ENCODE measurements at places on chromosomes 12 and 14.

GRCh38 chr14:61965030-61965745 lies 203.0 kb downstream of the SNAPC1 start:
- DNase-seq: no peak

- no peak for DNase-seq
Measured at GRCh38 chr14:50229681-50230080, 1.7 kb downstream of the SOS2 start.

GRCh38 chr14:67984274-67984673 lies 164.7 kb downstream of the RAD51B start:
- no peak for DNase-seq

- no peak for DNase-seq
Measured at GRCh38 chr14:98958048-98958631, 313.9 kb downstream of the BCL11B start.

DNA sequence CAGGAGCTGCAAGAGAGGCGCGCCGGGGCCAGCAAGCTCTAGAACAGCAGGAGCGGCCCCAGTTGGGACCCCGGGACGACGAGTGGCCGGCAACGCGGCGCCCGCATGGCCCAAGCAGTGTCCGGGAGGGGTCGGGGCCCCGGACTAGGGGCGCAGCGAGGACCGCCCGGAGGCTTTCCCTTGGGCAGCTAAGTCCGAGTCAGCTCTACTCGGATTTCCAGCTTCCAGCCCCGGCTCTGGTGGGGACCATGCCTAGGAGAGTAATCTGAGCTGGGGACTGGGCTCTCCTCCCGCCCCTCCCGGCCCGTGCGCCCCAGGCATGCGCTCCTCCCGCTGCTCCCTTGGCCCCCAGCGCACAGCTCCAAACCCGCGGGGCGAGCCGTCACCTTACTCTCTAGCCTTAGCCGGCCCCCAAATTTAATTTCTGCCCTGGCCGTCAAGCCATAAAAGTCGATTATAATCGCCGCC lies 41.6 kb upstream of the CAPRIN2 start:
- DNase-seq: no peak

GRCh38 chr14:65485516-65485915 lies 73.0 kb downstream of the FUT8 start:
- DNase-seq: no peak

GRCh38 chr12:16019136-16019535 lies 108.0 kb downstream of the DERA start:
- no peak for DNase-seq

- no peak for DNase-seq
Measured at GRCh38 chr12:105993766-105994555, 144.8 kb downstream of the NUAK1 start.

DNA sequence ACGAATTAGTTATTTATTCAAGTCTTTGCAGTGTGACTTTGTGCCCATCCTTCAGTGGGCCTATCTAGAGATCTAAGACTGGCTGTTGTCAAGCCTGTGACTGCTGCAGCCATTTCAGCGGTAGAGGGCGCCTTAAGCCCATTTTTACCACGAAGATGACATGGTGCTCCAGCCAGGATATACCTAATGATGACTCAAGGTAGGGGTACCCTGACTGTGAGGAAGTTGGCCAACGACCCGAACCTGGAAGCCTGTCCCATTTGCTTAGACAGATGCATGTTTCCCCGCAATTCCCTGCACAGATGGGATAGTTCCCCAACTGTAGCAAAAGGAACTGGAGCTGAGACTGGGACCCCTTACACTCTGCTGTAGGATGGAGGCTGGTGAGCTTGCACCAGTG lies 41.3 kb downstream of the RAB3IP start:
- no peak for DNase-seq

DNA sequence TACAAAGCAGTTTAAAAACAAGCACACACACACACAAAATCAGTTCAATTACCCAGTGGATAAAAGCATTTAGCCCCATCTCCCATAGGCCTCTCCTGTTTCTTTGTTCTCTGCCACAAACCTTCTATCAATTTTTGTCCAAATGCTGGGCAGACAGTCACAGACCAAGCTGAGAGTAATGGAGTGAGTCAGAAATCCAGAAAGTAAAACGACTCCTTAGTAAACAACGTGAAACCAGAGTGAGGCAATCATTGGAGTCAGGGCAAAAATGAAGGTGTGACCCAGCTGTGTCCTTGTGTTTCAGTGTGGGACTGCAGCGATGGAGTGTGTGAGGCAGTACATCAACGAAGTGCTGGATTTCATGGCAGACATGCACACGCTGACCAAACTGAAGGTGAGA lies 102.0 kb downstream of the PRIMA1 start:
- no peak for DNase-seq

- DNase-seq: no peak
Measured at GRCh38 chr12:113198296-113198695, 12.8 kb downstream of the RITA1 start.

GRCh38 chr14:91171291-91171690 lies 57.4 kb downstream of the DGLUCY start:
- no peak for DNase-seq

- no peak for DNase-seq
Measured at GRCh38 chr12:100267603-100268281, 765 bp downstream of the SCYL2 start.

GRCh38 chr14:104350463-104351185 lies 212.2 kb downstream of the KIF26A start:
- DNase-seq: no peak

DNA sequence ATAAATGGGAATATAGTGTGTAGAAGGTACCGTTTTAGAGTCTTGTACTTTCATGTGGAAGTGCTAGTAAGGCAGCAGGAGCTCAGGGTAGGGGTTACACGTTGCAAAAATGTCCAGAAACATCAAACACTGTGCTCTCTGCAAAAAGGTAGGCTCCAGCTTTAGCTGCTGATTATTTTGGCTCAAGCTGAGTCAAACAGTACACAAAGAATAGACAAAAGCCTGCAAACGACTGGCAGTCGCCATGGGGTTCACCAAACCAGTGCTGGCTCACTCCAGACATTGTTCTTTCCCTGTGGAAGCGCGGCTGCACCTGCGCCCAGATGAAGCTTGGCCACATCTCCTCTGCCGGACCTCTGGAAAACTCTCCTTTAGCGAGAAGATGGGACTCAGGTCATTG lies 45.3 kb upstream of the NAA30 start:
- DNase-seq: no peak

GRCh38 chr12:115871714-115872113 lies 405.8 kb downstream of the MED13L start:
- no peak for DNase-seq

GRCh38 chr14:52650774-52651173 lies 44.6 kb downstream of the ERO1A start:
- DNase-seq: no peak

- DNase-seq: no peak
Measured at GRCh38 chr14:104318558-104319490, 180.4 kb downstream of the KIF26A start.

DNA sequence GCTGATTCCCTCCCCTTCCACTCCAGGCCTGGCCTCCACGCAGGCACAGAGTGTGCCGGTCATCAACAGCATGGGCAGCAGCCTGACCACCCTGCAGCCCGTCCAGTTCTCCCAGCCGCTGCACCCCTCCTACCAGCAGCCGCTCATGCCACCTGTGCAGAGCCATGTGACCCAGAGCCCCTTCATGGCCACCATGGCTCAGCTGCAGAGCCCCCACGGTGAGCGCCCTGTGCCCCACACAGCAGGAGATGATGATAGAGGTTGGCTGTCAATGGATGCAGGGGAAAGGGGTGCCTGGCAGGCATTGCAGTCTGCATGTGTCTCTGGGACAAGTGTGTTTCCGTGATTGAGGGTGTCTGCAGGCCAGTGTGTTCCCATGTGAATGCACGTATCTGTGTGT lies 18.8 kb downstream of the C12orf43 start:
- DNase-seq: no peak

DNA sequence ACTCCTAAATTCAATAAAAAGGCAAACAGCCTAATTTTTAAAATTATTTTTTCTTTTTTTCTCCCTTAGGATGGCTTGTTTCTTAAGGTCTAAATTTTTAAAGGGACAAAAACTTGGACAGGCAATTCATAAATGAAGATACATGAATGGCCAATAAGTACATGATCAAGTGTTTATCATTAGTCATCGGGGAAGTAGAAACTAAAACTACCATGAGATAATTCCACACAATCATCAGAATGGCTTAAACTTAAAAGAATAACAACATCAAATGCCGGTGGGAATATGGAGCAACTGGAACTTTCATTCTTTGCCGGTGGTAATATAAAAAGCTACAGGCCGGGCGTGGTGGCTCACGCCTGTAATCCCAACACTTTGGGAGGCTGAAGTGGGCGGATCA lies 29.1 kb downstream of the MOK start:
- DNase-seq: no peak

DNA sequence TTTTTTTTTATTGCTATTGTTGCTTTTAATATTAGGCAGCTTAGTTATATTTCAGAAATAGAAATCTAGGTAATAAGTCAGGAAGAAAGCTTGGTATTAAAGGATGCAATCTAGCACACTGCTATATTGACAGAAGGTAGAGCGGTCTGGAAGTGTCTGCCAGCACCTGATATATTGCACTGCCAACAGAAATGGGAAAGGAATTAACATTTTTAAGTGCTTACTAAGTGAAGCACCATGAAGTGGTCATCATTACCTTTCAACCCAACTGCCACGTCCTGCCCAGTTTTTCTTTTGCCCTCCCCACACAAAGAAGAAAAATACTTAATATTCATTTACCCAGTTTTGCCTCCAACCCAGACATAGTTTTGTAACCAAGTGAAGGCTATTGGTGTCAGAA lies 163.5 kb downstream of the KITLG start:
- DNase-seq: no peak

GRCh38 chr12:20259786-20260185 lies 108.6 kb upstream of the PDE3A start:
- no peak for DNase-seq

- no peak for DNase-seq
Measured at GRCh38 chr12:131290255-131290959, 336.7 kb downstream of the ADGRD1 start.

GRCh38 chr14:63991833-63992232 lies 139.0 kb downstream of the SYNE2 start:
- no peak for DNase-seq
